ENCODE measurements at places on chromosomes 6 and 20.

DNA sequence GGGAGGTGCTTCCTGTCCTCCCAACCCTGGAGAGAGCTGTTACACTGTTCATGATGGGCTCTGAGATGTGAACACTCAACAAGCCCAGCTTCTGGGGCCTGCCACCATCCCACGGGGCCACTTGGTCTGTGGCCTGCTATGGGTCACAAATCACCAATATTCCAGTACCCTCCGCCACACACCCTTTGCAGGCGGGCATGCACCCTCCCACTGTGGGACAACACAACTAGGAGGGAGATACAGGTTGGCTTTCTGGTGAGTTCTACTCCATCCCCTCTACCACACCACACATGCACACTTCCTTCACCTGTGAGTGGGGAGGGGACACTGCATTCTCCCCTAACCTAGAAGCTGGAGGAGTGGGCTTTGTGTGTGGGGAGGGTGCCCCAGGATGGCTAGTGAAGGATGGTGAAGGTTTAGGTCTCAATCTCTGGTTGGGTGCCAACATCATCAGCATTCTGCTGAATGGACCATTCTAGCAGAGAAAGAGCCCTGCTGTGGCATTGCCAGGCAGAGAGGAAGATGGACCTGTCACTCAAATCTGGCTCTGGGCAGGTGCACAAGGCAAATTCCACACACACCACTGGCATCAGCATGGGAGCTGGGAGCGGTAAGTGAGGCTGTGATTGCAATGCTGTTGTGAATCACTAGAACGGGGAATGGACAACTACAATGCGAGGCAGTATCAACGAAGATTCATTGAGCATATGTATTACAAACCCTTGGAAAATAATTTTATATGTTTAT is 175.1 kb downstream of the THBS2 start:
- no peak for DNase-seq

DNA sequence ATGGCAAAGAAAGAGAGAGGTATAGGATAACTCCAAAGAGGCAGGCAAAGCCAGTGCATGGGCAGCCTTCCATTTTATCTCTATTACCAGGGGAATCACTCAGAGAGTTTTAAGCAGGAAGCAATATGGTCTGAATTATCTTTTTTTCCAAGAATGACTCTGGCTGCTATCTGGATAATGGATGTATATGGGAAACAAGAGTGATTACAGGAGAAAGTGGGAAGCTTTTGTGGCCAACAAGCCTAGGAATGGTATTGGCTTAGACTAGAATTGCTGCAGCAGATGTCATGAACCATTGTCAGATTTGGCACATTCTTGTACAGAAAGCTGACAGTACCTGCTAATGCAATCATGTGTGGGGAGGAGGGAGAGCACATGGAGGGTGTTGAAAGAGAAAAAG is 73.0 kb upstream of the BTBD3 start:
- DNase-seq: peak; percentile 71

- DNase-seq: no peak
These were observed 149.6 kb upstream of the KCNK16 start for GRCh38 chr6:39471954-39472659.

GRCh38 chr6:75205776-75206575 is at the start of gene COL12A1:
COL12A1 (minus strand) TSS chr6:75206053; CDS start chr6:75202792, 3,261 bp downstream.
- peak; percentile 99 for DNase-seq

DNA sequence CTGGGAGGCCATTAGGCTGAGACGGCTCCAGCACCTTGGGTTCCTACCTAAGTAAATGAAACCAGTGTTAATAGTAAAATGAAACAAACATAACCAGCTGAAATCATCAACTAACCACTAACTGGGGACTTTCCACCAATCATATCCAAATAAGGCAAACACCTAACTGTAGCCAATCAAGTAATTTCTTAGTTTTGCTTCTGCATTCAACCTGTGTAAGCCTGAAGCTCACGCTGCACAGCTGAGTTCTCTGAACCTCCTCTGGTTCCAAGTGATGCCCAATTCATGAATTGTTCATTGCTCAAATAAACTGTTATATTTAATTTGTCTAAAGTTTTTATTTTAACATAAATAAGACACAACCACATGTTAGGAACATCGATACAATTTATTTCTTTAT is 22.5 kb downstream of the KLHL32 start:
- DNase-seq: no peak

DNA sequence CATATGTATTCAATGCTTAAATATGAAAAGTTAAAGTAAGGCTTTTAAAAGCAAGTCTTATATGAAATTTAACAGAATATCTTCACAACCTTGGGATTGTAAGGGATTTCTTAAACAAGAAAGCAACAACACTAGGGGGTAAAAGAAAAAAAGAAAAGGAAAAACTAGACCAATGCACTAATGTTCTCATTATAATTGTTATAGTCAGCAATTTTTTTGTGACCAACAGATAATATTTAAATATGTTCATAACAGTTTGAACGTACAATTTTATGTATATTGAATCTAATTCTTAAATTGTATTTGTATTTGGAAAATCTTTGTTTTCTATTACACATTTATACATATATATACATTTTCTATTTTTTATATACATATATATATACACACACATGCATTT is 1397.8 kb upstream of the ADGRB3 start:
- no peak for DNase-seq

- DNase-seq: peak; percentile 5
These were observed 289.0 kb downstream of the SYNE1 start for GRCh38 chr6:152348116-152348515.

- DNase-seq: no peak
These were observed 29.7 kb downstream of the CEP162 start for GRCh38 chr6:84197708-84198107.

DNA sequence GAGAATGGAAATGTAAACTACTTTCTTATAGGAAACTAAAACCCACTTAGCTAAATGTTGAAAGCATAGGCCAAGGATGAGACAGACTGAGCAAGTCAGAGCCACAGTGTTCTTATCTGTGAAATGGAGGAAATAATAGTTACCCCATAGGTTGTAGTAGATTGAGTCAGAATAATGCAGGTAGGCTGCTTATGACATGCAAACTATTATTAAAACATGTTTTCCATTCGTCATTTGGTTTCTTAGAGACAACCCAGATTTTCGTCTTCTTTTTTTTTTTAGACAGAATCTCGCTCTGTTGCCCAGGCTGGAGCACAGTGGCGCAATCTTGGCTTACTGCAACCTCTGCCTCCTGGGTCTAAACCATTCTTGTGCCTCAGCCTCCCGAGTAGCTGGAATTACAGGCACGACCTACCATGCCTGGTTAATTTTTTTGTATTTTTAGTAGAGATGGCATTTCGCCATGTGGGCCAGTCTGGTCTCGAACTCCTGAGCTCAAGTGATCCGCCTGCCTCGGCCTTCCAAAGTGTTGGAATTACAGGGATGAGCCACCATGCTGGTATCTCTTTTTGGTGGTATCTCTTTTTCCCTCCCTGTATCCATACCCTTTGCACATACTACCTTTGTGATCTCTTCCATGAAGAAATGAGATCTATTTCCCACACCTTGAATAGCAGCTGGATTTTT is 196.5 kb upstream of the ZNF217 start:
- no peak for DNase-seq

DNA sequence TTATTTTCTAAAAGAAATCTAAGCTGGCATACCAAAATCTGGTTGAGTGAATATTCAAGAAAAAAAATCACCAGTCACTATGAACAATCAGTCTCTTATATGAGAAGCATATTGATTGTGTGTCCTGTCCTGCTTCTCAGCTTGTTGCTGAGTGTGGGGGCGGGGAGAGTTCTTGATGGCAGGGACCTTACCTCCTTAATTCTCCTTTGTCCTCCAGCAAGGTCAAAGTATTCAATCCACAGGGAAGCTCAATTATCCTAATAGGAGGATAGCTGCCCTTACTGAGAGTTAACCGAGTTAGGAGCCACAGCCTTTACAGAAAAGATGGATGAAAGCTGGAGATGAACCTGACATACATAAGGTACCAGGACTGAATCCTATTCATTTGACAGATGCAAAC is 154.0 kb downstream of the LY86 start:
- no peak for DNase-seq

DNA sequence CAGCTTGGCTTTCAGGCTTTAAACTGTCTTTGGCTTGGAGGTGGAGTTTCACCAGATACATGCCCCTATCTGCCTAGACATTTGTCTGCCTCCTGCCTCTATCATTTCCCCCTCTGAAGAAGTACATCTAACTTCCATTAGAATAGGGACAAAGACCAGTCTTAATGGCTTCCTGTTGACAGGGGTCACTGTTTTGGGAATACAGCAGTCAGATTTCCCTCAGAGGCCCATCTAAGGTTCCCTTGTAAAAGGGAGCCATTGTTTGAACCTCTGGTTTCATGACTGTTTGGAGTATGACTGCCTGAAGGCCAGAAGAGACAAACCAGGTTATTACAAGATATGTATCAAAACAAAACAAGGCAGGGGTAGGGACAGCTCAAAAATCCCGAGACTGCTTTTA is 665.7 kb upstream of the GJE1 start:
- no peak for DNase-seq

DNA sequence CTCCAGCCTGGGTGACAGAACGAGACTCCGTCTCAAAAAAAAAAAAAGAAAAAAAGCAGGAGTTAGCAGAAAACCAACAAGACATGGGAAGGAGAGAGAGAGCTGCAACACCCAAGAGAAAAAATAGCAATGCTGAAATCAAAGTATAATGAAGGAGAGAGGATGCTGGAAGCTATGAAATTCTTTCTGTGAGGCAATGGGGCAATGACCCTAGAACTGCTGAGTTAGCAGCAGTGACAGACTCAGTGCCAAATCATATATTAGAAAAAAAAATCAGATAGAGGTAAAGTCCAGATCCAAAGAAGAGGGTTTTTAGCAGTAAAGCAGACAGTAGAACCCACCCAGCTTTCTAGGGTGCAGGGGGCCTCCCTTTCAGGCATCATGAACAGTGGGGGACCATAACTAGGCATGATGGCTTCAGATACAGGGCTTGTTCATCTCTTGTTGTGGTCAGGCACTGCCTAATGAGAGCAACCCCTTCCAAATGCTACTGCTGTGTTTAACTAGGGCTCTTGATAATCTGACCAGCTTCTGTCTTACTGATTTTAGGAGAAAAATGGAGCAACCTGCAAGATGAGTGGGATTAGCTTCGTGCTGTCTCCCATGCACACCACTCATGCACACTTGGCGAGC is 26.9 kb downstream of the SLC17A2 start:
- DNase-seq: no peak

DNA sequence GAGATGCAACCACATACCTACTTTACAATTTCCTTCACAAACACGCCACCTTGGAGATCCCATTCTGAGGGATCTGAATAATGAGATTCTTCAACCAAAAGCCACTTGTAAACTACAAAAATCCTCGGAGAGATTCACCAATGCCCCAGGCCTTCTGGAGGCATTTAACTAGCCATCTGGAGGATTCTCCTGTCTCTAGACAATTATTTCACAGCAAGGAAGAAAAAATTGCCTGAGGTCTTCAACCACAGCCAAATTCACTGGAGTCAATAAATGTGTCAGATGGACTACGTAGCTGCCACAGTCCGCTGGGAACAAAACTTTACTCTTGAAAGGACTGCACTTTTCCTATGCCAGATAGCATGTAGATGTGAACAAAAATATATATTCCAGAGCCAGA is 19.0 kb upstream of the DCDC2 start:
- no peak for DNase-seq

DNA sequence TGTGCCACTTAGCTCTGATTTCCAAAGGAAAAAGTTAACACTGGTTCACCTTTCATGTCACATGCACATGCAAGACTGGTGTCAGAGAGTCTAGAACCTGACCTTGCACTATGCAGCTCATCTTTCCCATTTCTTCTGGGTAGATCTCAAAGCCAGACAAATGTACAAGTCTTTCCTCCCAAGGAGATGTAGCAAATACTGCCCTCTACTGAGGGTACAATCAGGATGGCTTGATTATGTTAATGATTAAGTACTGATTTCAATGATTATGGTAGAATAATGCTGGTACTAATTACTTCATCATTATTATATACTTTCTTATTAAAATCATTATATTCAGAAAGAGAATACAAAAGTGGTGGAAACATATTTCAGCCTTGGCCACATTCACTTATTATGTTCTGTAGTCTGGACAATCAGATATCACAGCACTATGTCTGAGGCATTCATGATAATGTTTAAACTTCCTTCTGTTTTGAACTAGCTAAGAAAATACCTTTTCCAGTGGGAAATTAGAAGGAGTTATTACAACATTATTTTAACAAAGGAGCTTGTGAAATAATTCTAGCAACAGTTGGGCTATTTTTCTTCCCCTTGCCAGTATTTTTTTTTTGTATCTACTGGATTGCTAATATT is 68.5 kb upstream of the FOXO3 start:
- peak; percentile 36 for DNase-seq

DNA sequence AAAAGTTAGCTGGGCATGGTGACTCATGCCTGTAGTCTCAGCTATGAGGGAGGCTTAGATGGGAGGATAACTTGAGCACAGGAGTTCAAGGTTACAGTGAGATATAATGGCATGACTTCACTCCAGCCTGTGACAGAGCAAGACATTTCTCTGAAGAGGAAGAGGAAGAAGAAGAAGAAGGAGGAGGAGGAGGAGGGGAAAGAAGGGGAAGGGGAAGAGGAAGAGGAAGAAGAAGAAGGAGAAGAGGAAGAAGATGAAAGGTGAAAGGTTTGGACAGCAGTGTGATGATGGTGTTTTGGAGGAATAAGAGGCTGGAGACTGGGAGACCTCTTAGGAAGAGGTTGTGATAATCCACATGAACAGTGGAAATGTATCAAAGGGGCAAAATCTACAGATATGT is 410.7 kb upstream of the JAG1 start:
- DNase-seq: no peak

GRCh38 chr6:109521080-109521479 is 38.1 kb upstream of the ZBTB24 start:
- DNase-seq: no peak

- peak; percentile 9 for DNase-seq
These were observed 35.5 kb downstream of the FAM8A1 start for GRCh38 chr6:17635568-17635967.

GRCh38 chr6:166485651-166486535 is 100.6 kb downstream of the RAMACL start:
- no peak for DNase-seq

- peak; percentile 63 for DNase-seq
These were observed 6.5 kb downstream of the GFOD1 start for GRCh38 chr6:13480631-13481501.

GRCh38 chr20:18613553-18613952 is 25.7 kb downstream of the DTD1 start:
- DNase-seq: no peak
